Stimulated activated CD8-positive, alpha-beta memory T cell treated with anti-CD3 and anti-CD28 coated beads, Interleukin-15, amount 100 ng/mL, for 24 hours (primary cell): ENCODE measurements at places on chromosomes 1 and 21.

- DNase-seq = no peak
These were observed 27.7 kb upstream of the IL19 start for GRCh38 chr1:206742719-206743383.

GRCh38 chr1:56872597-56872996, 18.0 kb downstream of the C8A start:
- no peak for DNase-seq

DNA sequence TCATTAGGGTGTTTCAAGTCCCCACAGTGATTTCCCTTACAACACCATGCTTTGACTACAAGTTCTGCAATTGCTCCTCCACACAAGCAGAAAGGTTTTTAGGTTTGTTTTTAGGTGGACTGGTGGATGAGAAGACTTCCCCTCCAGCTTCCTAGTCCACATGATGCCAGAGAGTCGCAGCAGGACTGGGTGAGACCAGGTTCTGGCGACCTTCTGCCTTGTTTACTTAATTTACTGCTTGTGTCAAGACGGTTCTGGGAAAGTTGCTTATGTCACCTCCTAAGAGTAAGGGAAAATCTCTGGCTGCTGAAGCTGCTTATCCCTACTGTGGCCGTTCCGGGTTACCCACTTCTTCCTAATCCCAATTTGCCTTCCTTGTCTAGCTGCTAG, 76.4 kb downstream of the GLUL start:
- no peak for DNase-seq

DNA sequence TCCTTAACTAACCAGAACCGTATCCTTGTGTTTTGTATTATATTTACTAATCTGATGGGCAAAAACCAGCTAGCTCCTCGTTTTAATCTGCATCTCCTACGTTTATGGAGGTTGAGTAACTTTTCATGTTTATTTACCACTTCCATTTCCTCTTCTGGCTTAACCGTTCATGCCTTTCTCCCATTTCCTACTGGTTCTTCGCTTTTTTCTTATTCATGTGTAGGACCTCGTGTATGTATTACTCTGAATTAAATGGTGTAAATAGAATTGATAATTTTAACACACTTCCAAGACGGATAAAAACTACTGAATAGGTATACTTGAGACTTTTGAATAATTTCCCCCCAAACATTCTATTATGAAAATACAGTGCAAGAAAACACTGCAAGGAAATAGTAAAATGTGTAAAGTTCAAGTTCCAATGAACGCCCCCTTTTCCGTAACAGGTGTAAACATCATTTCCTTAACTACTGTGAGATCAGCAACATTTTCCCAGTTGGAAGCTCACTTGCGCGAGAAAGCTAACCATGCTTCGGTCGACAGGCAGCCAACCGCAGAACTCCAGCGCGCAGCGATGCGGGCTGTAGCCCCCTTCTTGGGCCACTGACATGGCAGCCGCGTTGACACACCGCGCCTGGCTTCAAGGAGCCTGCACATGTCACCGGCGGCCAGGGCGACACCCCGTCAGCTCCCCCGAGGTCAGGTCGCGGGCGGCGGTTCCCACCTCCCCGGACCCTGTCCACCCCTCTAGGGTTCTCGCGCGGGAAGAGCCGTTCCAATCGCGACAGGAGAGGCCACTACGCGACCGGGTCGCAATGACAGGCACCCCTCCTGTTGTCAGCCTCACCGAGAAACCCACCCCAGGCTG, 816 bp downstream of the EDEM3 start:
- DNase-seq = peak; percentile 26

- DNase-seq = no peak
These were observed 5.9 kb downstream of the CDC14A start for GRCh38 chr1:100358210-100358609.

GRCh38 chr1:7539769-7540175, 231.3 kb upstream of the VAMP3 start:
- DNase-seq = no peak

GRCh38 chr1:84539972-84540371, 33.6 kb upstream of the GNG5 start:
- no peak for DNase-seq

DNA sequence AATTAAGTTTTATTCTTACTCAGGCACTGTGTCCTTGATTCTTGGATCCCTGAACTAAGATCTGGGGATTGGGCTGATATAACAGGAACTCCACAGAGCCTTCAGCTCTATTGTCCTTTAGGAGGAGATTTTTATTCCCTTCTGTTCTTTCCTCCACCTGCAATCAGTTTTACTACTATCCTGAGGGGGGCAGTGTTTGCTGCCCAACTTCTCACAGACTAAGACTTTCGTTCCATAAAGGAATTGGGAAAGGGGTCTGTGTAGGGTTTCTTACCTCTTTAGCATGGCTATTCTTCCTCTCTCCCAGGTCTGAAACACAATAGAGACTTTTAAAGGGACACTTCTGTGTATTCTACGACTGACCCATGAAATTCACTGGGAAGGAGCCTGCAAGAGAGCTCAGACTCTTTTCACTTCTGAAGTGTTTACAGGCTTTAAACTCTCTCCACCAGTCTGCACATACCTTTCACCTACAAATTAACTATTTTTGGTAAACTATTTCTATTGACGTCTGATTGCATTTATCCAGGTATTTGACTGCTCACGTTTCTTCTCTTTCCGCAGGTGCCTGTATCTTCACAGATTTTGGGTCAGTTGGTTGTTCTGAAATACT, 103.3 kb upstream of the DEPDC1 start:
- DNase-seq = no peak

- DNase-seq = no peak
These were observed 8.6 kb upstream of the LRRC8C start for GRCh38 chr1:89624314-89624713.

GRCh38 chr1:198606020-198606438, 32.8 kb upstream of the PTPRC start:
- no peak for DNase-seq

- DNase-seq = no peak
These were observed 18.2 kb upstream of the GNG5 start for GRCh38 chr1:84524590-84524989.

- DNase-seq = no peak
These were observed 12.5 kb upstream of the ATF3 start for GRCh38 chr1:212595787-212596714.

DNA sequence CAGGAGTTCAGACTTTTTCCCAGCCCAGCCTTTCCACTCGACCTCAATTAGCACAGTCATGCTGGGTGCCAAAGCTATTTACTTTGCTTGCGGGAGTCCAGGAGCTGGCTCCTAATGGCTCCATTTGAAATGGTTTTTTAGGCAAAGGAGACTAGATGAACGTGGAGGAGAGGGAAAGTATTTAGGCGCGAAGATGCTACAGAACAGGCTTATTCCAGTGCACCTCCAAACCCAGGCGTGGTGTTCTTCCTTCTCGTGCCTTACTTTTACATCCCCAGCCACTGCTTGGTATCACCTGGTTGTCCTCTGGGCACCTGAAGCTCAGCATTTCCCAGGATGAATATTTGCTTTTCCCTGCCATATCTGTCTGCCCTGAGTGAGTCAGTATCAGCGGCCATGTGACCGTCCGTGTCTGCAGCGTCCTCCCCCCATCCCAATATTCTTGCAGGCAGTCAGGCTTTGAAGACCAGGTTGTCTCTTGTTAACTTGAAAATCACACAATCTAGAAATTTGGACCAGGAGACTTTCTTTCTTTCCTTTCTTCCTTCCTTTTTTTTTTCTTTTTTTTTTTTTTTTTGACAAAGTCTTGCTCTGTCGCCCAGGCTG, 198.5 kb downstream of the DYRK1A start:
- no peak for DNase-seq

GRCh38 chr21:41361053-41361785, 608 bp upstream of the MX2 start:
- DNase-seq = no peak

DNA sequence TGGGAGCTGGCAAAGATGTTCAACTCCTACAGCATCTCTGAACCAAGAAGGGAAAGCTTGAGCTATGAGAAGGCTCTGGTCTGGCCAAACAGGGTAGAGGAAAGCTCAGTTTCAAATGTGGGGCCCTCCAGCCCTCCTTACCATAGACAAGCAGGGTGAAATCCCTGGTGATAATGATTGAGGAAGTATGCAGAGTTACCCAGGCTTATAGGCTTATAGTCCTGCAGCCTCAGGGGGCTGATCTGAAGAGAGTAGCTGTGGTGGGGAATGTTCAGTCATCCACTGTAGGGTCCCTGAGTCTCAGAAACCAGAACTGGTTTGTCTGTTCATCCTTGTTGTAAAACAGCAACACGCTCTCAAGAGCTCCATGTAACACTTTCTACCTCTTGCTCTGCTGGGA, 19.8 kb upstream of the LY9 start:
- DNase-seq = no peak

DNA sequence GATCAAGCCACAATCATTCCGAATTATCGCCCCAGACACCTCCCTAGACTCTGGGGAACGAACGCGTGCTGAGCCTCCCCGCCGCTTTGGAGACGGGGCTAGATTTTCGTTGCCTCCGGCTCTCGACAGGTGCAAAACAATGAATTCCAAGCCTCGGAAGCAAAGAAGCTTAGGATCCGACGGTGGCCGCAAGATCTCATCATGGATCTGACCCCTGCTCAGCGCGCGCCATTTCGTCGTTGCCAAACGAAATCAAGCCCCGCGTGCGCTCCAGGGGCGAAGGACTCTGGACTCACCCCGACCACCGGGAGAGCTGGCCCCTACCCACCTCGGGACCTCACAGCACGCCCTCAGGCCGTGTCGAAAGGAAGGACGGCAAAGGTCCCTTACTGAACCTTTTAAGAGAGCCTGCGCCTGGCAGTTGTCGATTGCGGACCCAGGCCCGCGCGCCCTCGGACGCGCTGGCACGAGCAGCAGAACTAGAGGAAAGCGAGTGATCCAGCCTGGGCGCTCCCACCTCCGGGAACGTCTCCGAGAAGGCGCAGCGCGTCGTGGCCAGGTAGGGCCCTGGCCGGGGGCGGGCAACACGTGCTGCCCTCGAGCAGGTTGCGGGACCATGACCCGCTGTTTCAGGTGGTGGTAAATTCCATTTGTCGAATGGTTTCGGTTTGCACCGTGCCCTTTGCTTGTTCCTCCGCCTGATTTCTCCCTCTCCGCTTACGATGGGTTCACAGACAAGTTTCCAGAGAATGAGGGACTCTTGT, 1.6 kb upstream of the RUNX3 start:
- no peak for DNase-seq

DNA sequence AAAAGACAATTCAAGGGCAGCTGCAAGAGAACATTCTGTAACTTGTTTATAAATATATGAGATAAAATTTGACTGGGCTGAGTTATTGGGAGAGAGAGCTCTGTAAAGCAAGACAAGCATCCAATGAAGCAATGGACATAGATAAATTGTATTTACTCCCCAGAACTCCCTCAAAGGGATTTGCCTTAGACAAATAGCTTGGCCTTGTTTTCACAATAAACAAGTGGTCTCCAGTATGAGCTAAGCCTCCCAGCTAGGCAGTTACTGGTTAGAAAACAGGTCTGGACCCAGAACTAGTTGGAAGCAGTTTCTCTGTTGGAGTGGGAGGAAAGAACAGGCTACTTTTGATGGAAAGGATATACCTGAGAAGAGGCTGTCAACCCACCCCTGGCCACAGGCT, 25.2 kb upstream of the SUCO start:
- DNase-seq = no peak

- no peak for DNase-seq
These were observed at the start of gene PATJ for GRCh38 chr1:61741711-61742619. TSS of gene PATJ (plus strand) at chr1:61742480. CDS start at chr1:61762893, 20,413 bp downstream.

DNA sequence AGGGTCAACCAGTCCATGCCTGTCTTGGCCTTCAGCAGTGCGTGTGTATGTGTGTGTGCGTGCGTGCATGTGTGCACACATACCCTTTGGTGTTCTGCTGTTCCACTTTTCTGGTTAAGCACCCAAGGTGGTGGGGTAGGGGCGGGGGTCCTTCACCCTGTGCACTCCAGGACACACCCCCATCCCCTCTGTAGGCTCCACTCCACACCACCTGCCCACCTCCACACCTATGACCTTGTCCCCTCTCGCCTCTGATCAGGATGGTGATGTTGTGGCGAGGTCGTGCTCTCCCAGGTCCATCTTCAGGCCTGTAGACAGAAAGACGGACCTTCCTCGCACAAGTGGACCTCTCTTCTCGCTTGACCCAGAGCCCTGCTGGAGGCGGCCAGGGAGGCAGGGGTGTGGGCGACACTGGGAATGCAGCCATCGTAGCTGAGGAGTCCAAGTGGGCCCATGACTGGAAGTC, 44.6 kb downstream of the WDR4 start:
- DNase-seq = no peak

- no peak for DNase-seq
These were observed 199.1 kb downstream of the DYRK1A start for GRCh38 chr21:37565530-37566223.

DNA sequence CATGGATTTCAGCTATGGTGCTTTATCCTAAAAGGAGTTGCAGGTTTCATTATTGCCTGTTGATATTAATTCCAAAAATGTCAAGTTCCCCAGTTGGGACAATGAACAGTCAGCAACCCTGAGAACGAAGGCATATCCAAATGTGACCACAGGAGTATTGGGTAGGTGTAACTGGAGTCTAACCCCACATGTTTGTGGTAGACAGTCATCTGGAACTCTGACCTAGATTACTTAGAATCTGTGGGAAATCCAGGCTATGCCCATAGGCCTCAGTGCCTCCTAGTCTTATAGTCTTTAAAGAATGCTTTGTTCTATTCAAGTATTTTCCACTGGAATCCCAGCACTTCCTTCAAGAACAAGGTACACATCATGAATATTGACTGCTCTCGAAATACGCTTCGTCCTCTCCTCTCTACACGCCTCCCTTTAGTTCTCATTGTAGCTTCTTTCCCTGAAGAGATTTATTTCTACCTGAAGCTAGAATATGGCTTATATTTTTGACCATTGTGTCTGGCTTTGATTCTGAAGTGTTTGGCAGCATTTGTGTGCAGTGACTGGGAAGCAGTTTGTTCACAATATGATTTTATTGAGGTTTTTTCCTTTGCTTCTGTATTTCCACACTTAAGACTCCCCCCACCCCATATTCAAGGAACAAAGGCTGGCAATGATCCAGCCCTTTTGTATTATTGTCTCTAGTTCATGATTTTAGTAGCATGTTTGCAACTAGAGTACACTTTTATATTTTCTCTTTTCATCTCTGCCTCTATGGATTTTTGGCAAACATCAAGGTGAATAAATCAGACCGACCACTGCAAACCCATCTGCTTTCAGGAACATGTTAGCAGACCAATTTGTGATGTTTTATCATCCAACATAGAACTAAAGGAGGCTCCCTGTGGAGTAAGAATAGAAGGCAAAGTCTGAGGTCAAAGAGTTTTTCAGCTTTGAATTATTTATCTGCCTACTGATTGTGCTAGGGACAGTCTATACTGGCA, 178.6 kb downstream of the GPR52 start:
- no peak for DNase-seq

GRCh38 chr1:89587729-89588161, 45.2 kb upstream of the LRRC8C start:
- DNase-seq = no peak

- no peak for DNase-seq
These were observed 14.2 kb downstream of the WDR4 start for GRCh38 chr21:42864815-42865775.

DNA sequence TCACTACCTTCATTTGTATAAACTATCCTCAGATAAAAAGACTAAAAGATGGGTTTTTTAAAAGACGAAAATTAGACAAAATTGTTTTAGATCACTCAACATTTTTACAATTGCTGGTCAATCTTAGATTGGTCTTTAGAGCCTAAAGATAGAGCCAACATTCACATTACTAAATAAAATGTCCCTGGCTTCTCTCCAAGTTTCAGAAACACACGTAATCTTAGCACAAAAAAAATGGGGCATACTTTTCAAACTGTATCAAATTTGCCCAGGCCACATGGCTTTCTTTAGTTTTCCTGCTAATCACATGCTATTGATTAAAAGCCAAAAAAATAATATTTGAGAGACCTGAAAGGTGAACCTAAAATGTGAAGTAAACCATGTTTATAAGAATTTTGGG, 288.1 kb downstream of the DPYD start:
- DNase-seq = no peak
